ENCODE measurements at places on chromosomes 1 and 21. TPM values are rescaled to one million over a fixed set of nuclear protein-coding genes. Genes with fewer than 3 reads are reported as not detected.

GRCh38 chr1:208205216-208206013 is 38.8 kb downstream of the PLXNA2 start:
- DNase-seq, result no peak

DNA sequence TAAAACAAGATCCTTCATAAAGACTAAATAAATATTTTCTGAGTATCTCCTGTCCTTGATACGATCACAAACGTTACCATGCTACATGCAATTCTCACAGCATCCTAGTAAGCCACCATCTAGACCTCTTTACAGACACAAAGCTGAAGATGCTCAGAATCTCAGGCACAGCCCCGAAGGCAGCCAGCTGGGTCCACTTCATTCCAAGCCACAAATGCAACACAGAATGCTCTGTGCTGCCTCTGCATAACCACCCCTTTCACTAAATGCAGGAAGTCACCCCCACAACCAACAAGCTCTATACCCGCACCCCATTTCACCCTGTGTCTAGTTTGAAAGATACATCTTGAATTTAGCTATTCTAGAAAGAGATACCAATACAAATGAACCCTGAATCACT is 12.9 kb downstream of the RCAN1 start:
- DNase-seq, result no peak

- DNase-seq, result no peak
These were observed 156.9 kb downstream of the TOMM20 start for GRCh38 chr1:234971586-234972297.

GRCh38 chr1:103084181-103084580 is 24.1 kb downstream of the COL11A1 start:
- no peak for DNase-seq

GRCh38 chr1:69693921-69694675 is 126.4 kb downstream of the LRRC7 start:
- no peak for DNase-seq

- no peak for DNase-seq
These were observed 6.6 kb downstream of the FMO1 start for GRCh38 chr1:171254859-171255258.

DNA sequence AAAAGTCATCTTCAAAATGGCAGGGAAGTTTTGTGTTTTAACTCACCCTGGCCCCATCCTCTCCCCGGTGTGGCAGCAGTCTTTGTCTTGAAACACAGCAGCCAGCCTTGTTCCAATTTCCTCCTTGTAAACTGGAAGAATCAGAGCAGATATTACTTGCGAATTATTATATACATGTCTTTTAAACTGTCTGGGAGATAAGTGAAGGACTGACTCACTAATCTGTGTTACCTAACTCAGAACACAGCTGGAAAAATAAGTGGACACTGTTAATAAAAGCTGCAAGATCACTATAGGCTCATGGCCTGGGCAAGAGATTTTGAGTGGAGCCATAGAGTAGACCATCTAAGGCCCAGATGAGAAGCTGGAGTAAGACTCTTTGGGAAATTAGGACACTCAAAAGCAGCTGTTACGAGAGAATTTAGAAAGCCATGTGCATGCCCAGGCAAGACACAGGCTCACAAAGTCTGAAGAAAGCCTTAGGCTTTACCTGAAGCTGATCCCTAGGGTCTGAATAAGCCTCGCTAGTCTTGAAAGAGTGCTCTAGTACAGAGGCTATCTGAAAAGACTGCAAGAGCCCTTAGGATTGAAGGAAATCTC is 233.0 kb upstream of the RAB4A start:
- no peak for DNase-seq

GRCh38 chr1:213124590-213124989 is 73.5 kb downstream of the RPS6KC1 start:
- no peak for DNase-seq

DNA sequence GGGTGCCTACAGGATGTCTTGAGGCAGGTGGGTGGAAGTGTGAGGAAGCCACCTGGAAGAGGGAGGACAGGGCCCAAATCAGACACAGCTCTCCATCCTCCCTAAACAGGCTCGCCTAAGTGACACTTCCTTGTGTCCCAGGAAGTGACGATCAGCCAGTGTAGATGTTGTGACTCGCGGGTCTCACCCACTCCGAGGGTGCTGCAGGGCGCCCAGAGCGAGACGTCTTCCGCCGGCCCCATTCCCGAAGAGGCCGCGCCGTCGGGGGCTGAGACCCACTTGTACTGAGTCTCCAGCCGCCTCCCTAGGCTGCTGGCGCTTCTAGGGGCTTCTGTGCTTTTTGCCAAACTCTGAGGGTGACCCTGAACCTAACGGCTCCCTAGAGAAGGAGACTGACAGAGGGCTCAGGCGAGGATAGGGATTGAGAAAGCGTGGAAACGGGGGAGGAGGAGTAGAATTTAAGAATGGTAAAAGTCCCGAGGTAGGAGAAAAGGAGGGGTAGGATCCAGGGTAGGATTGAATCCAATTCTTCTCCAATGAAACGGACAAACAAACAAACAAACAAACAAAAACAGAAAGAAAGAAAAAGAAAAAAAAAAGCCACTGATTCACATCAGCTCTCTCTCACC is 543 bp upstream of the MARK1 start:
- DNase-seq, result no peak

- no peak for DNase-seq
These were observed 12.3 kb upstream of the RCC2 start for GRCh38 chr1:17451731-17452130.

- no peak for DNase-seq
These were observed 37.3 kb upstream of the SLC19A1 start for GRCh38 chr21:45579383-45580180.

DNA sequence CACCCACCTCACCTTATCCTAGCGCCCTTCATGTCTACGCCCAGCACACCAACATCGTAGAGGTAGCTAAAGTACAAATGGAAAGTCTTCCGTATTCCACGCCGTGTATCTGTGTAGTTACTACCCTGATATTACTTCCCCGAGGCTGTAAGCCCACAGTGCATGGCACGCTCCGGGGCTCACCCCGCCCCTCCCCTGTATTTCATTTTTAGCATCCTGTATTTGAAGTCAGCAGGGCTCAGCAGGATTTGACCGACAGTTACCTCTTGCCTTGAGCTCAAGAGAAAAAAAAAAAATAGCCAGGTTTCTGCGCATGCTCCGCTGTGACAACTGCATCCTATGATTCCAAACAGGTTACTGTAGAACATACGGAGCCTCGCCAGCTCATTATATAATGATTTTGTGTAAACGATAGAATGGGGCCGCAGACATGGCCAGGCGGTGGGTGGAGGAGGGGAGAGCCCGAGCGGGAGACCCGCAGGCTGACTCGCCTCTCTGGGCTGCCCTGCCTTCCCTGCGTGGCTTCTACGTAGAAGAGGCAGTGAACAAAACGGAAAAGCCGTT is 1.3 kb downstream of the ABCG1 start:
- DNase-seq, result peak; percentile 10

- DNase-seq, result no peak
These were observed 5.0 kb downstream of the SLC25A44 start for GRCh38 chr1:156198831-156199349.

GRCh38 chr1:36284061-36284460 is 22.1 kb upstream of the SH3D21 start:
- DNase-seq, result no peak

The PCNX2 gene
- polyA plus RNA-seq, result 29.8 TPM

The TPTE gene
- polyA plus RNA-seq, result not detected

The HUNK gene
- polyA plus RNA-seq, result 0.48 TPM

The NUP210L gene
- not detected for polyA plus RNA-seq

The SNX7 gene
- polyA plus RNA-seq, result 40.9 TPM

The SPRR2F gene
- polyA plus RNA-seq, result not detected

Data from AG04450 (cell line).